Stimulated activated CD8-positive, alpha-beta memory T cell treated with anti-CD3 and anti-CD28 coated beads, Interleukin-4, amount 100 ng/mL, for 48 hours (primary cell): ENCODE measurements at places on chromosomes 12 and 14.

GRCh38 chr14:34007902-34008301 lies 57.0 kb upstream of the EGLN3 start:
- DNase-seq = no peak

DNA sequence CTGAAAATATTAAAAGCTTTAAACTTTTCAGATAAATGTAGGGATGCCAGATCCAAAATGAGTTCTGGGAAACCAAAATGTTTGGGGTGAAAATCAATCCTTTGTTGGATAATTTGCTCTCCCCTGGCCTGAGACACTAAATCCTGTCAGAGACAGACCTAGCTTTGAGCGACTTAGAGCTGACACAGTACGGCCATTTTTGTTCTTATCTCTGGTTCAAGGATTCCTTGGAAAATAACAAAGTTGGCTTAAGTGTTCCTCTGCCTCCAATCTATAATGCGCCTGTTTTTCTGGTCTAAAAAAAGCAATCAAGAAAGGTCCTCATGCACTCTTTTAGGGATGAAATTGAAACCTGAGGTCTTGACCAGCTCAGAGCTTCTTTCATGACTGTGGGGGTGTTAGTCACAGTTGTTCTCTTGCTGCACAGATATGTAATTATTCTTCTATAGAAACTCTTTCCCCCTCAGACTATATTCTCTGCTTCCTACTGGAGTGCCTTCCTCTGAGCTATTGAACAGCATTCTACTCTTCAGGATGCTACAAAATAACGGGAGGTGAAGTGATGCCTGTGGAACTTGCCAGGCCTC lies 52.3 kb upstream of the EGLN3 start:
- no peak for DNase-seq

- no peak for DNase-seq
Measured at GRCh38 chr14:94451091-94451771, 1.4 kb downstream of the SERPINA11 start.

DNA sequence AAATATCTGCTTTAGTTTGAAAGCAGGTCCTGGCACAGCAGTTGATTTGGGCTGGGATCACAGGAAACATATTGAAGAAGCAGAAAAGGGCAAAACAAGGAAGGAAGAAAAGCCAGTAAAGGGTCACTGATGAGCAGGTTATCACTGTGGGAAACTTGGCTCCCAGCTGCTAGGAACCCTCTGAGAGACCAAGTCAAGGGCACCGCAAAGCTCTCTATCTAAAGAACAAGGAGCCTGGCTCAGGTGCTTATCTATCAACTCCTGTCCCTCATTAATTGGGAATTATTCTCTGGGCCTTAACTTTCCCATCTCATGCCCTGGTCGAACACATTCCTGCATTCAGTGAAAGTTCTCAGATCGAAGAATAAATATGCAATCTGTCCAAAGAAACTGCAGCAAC lies 450.9 kb upstream of the RPL10L start:
- no peak for DNase-seq

- DNase-seq = no peak
Measured at GRCh38 chr12:2805143-2805520, 7.3 kb upstream of the ITFG2 start.

GRCh38 chr12:85057370-85057963 lies 21.3 kb downstream of the LRRIQ1 start:
- peak; percentile 31 for DNase-seq

GRCh38 chr14:45198551-45198950 lies 54.5 kb downstream of the MIS18BP1 start:
- no peak for DNase-seq

GRCh38 chr12:15488481-15488880 lies 166.2 kb downstream of the PTPRO start:
- no peak for DNase-seq

DNA sequence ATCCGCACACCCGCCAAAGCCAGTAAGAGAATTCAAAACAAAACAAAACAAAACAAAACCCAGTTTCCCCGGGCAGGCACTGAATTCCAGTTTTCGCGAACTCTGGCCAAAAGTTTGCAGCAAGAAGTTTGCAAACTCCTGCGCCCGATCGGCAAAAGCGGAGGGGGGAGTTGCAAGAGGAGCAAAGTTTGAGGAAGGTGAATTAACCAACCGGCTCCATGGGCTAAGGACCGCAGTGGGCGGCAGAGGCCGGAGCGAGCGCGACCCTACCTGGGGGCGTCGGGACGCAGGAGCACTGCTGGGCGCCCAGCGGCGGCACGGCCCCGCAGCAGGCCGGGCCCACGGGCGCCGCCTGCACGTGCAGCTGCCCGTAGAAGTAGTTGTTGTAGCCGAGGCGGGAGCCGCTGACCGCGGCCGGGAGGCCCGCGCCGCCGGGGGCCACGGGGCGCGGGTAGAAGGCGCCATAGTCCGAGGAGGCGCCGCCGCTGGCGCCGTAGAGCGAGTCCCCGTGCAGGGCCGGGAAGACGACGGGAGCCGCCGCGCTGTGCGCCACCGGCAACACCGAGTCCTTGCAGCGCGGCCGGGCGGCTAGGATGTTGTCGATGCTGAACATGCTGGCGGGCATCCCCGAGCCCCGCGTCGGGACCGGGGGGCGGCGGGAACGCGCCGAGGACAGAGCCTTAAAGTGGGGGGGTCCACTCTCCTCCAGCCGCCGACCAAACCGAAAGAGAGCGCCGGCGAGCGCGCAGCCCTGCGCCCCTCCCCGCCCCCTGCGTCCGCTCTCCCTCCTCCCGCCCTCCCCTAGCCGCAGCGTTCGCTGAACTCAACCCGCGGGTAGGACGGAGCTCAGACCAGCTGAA lies at the start of gene GSC:
TSS of gene GSC (minus strand) at position 723 of the 860 bp plus-strand sequence. CDS start at position 625, 98 bp downstream.
- peak; percentile 52 for DNase-seq

DNA sequence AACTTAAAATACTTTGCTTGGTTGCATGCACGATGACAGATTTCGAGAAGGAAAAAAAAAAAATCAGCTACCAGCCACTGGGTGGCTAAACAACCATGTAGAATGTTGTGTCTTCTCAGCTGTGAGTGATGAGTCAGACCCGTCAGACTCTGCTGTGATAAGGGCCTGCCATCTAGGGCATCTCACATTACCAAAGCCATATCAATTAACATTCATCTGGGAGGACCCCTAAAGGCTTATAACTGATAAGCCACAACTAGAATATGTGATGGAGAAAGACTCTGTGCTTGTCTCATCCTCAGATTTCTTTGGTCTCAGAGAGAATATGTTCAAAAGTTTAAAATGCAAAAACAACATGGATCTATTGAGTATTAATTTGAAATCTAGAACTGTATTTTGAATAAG lies 111.5 kb downstream of the PAX9 start:
- no peak for DNase-seq

GRCh38 chr12:123502163-123502704 lies 31.3 kb downstream of the RILPL1 start:
- no peak for DNase-seq

- no peak for DNase-seq
Measured at GRCh38 chr14:63475761-63476160, 67.4 kb downstream of the PPP2R5E start.

GRCh38 chr14:101961746-101962502 lies 2.4 kb upstream of the DYNC1H1 start:
- DNase-seq = no peak

- no peak for DNase-seq
Measured at GRCh38 chr12:26196421-26196716, 996 bp downstream of the SSPN start.

GRCh38 chr14:104218361-104219180 lies 80.2 kb downstream of the KIF26A start:
- DNase-seq = no peak

DNA sequence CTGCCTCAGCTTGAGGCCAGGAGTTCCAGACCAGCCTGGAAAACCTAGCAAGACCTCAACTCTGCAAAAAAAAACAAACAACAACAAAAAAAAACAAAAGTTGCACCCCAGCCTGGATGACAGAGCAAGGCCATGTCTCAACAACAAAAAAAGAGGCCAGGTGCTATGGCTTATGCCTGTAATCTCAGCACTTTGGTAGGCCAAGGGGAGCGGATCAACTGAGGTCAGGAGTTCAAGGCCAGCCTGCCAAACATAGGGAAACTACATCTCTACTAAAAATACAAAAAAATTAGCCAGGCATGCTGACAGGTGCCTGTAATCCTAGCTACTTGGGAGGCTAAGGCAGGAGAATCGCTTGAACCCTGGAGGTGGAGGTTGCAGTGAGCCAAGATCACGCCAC lies 6.5 kb upstream of the SLC2A14 start:
- no peak for DNase-seq

GRCh38 chr14:24692382-24693352 lies 58.7 kb upstream of the GZMB start:
- peak; percentile 74 for DNase-seq

DNA sequence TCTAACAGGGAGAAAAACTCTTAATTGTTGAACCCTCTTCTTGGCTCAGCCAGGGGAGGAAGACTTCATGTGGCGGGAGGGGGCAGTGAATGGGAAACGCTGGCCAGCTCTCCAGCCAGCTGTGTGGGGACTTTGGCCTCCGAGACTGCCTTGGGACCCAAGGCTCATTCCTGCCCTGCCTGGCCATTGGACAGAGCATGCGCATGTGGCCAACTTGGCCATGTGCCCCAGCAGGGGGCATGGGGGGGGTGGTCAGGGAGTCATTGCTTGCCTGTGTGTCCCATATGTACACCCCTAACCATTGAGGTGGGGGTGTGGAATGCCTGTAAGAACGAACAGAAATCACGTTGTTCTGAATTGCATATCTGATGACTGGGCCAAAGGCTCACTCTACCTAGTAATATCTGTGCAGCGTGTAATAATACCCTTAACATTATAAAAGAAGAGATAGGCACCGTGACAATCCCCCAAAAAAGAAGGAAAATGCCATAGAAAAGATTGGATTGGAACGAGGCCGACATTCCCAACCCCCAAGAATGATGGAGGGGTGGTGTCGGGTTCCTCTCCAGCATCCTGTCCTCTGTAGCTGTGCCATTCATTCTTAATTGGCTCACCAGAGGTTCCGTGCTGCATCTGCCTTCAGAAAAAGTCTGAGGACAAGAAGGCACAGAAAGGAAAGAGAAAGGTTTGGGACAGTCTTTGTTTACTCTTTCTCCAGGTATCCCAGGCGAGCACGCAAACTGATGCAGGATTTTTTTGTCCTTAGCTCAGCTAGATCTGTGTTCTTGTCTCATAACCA lies 3.5 kb upstream of the FAR2 start:
- DNase-seq = no peak

DNA sequence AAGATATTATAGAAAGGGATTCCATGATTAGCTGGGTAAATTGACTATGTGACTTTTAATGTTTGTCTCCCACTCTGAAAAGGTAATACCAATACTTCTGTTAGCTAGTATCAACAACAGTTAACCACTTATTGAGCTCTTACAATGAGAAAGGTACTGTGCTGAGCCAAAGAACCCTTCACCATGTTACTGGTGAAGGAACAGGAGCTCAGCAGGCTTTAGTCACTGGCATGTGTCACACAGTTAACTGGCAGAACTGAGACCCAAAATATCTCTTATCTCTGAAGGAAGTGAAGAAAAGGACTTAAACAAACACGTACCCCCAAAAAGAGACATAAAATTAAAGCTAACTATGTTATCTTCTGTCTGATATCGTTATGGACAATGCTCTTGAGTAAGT lies 170.6 kb downstream of the MED13L start:
- no peak for DNase-seq

- DNase-seq = no peak
Measured at GRCh38 chr12:132556801-132557200, 53.6 kb downstream of the LRCOL1 start.

- DNase-seq = no peak
Measured at GRCh38 chr12:61414470-61414869, 845.7 kb upstream of the USP15 start.

DNA sequence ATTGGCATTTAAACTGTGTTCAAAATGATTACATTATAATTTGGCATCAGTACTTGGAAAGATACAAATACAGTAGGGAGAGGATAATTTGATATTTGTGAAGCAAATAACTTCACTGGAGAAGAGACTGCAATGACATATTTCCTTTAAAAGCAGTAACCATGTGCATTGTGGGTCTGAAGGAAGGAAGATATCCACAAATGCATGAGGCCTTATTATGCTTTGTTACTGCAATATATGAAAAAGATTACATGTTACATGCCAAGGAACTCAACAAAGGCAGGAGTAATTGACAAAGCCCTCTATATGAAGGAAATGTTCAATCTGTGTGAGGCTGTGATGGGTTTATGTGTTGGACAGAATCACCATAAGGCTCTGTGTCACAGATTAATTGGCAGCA lies 391.5 kb downstream of the APAF1 start:
- DNase-seq = no peak

- DNase-seq = no peak
Measured at GRCh38 chr14:60677701-60678100, 28.4 kb upstream of the SIX1 start.

GRCh38 chr14:94045563-94046345 lies 19.6 kb downstream of the OTUB2 start:
- no peak for DNase-seq

DNA sequence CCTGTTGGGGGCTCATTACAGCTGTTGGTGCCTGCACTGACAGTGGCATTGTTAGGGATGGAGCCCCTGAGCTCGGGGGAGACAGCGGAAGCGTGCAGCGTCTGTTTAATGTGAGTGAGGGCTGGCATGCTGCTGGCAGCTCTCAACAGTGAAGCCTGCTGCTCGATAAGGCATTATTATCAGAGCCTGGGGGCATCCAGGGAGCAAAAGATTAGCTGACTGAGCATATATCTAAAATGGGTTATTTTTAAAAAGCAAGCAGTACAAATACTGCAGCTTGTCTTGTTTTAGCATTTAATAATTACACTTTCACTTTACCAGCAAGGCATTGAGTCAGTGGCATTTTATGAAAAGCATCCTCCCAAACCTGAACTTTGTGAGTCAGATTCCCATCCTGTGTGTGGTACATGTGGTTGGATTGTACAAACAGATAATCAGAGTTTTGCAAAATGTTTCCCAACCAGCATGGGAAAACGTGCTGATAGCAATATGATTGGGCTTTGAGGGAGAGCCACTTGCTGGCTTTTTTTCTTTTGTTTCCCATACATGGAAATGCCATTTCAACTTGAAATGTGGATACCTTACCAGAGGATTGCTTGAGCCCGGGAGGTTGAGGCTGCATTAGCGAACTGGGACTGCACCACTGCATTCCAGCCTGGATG lies 150.8 kb downstream of the PRKCH start:
- peak; percentile 48 for DNase-seq

DNA sequence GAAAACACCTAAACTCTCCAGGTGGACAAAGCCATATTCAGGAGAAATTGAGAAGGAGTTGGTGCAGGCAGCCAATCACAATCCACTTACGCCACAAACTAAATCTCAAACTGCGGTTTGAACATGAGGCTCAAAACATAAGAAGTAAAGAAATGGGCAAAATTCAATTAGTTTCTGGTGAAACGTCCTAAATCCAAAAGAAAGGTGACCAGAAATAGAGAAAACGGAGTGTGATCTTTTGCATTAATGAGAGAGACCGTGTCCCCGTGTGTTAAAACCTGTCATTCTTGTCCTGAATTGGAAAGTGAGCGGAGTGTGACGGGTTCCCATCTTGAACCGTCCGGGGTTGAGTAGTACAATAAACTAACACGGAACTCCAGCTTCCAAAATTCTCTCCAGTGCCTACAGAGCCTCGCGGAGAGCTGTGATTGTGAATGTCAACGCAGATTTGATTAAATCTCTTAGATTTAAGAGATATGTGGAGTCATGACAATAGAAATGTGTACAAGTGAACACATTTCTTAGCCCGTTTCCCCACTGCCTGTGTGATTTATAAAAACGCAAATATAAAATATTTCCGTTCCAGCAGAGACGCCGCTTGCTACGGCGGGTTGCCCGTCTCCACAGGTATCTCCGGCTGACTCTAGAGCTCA lies 595 bp upstream of the METAP2 start:
- DNase-seq = peak; percentile 41
